Forelimb muscle (tissue), 1 donor: ENCODE measurements at places on chromosomes 7 and 10. TPM values are rescaled to one million over a fixed set of nuclear protein-coding genes. Genes with fewer than 3 reads are reported as not detected.

Gene LIPN
- not detected for polyA plus RNA-seq

- DNase-seq = no peak
These were observed 14.1 kb downstream of the PRLHR start for GRCh38 chr10:118581340-118581739.

DNA sequence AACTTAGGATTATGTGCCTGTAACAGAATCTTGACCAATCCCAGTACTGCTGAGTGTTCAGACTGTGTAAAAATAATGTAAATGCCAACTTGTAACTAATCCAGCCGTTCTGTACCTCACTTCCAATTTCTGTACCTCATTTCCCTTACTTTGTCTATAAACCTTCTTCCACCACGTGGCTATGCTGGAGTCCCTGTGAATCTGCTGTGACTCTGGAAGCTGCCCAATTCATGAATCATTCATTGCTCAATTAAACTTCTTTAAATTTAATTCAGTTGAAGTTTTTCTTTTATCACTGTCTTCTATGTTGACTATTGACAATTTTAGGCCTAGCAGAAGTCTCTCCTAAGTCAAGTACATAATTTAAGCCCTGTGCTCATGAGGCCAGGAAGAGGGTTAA lies 215.3 kb upstream of the RHOBTB1 start:
- no peak for DNase-seq

Gene CALCR
- polyA plus RNA-seq = 11.1 TPM

- no peak for DNase-seq
These were observed 719.5 kb downstream of the KCNMA1 start for GRCh38 chr10:76918106-76918505.

GRCh38 chr7:28976022-28976421 lies 17.9 kb upstream of the TRIL start:
- DNase-seq = no peak

DNA sequence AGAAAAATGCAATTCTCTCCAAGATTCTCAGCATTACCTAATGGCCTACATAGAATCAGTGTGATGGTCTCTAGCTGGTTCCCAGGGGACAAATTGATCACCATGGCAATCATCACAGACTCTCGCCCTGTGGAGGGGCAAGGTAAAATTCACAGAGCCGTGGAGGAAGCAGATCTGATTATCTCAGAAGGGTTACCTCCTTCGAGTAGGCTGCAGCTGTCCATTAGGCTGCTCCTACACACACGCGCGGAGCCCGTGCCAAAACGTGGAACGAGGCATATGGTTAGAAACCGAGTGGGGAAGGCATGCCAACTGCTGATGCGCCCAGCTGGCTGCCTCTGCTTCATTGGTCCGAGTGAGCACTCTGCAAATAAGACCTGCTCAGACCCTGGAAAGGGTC lies 52.8 kb upstream of the PTER start:
- DNase-seq = no peak

GRCh38 chr7:45579391-45579801 lies 5.2 kb downstream of the ADCY1 start:
- DNase-seq = no peak

Gene MCM10
- polyA plus RNA-seq = 3.9 TPM

- no peak for DNase-seq
These were observed 209.1 kb upstream of the ZNF722 start for GRCh38 chr7:63789378-63790176.

DNA sequence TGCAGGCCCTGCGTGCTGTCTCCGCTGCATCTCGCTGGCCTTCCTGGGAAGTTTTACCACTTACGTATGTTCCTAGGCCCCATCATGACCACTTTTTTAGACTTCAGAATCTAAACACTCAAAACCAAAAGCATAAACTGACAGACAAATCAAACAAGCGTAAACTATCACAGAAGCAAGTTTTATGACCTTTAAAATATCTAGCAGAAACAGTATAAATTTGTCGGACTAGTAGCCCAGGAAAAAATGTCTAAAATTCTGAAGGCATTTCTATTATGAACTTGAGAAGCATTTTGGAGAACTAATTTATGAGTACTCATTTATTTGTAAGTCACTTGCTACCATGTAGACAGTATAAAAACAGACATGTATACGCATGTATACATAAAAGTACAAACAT lies 10.6 kb downstream of the LRRC27 start:
- no peak for DNase-seq

DNA sequence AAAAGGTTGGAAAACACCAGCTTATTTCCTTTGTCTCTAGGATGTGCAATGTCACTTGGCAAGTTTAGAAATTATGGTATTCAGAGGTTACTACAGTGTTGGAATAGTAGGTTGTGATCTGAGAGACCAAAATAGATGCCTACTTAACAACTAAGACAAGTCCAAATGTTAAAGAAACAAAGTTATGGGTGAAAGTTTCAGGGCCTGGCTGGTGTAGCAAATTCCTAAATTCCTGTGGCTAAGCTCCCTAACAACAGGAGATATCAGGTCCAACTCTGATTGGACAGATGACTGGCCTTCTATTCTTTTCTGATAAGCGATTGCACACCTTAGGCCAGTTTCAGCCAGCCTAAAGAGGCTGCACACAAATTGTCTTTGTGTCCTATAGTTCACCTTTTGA lies 873.5 kb downstream of the REEP3 start:
- no peak for DNase-seq

Gene CCNY
- polyA plus RNA-seq = 81.0 TPM

DNA sequence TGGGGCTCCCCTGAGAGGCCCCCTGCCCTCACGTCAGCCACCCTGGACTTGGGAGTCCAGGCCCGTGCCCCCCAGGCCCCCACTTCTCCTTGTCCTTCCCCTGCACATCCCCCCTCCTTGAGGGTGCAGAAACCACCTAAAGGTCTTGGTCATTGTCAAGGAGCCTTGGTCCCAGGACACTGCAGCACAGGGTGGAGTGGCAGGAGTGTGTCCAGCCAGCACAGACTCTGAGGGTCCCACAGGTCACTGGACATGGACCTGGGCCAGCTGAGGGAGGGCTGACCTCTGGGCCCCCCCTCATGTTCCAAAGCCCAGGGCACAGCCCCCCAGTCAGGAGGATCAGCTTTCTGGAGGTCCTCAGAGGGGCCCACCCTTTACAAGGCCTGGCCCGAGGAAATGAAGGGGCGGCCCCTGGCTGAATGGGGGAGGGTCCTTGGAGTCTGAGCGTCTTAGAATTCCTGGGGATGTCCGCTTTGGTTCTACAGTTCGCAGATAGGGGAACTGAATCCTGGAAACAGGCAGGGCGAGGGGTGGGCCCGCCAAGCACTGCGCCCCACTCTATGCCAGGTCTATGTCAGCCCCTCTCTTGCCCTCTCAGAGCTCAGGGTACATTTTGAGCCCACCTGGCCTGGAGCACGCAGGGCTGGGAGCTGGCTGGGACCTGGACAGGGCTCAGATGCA lies 54.0 kb downstream of the PWWP2B start:
- DNase-seq = no peak

DNA sequence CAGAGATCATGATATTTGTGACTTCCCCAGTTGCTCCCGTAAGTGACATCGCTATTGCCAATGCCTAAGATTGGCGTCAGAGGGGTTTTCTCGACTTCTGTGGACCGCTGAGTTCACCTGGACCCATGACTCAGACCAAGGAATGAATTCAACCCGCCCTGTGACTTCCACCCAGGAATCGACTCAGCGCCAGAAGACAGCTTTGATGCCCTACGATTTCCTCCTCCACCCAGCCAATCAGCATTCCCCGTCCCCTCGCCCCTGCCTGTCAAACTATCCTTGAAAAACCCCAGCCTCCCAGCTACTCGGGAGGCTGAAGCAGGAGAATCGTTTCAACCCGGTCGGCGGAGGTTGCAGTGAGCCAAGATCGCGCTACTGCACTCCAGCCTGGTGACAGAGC lies 58.3 kb downstream of the MICALL2 start:
- no peak for DNase-seq

Gene CACNA2D1
- 131 TPM for polyA plus RNA-seq

Gene RARRES2
- 47.9 TPM for polyA plus RNA-seq

Gene IRF5
- polyA plus RNA-seq = 3.2 TPM

- DNase-seq = no peak
These were observed 74.8 kb upstream of the GPR37 start for GRCh38 chr7:124840435-124840834.

GRCh38 chr7:38310591-38311101 lies 37.2 kb upstream of the TARP start:
- no peak for DNase-seq

Gene KMT2E
- polyA plus RNA-seq = 35.1 TPM

Gene GBX1
- polyA plus RNA-seq = 3.1 TPM

Gene SFXN2
- polyA plus RNA-seq = 6.3 TPM

Gene MBL2
- not detected for polyA plus RNA-seq

GRCh38 chr7:2105280-2105679 lies 127.5 kb downstream of the MAD1L1 start:
- DNase-seq = no peak
